ENCODE measurements at places on chromosomes 3 and 15.
A peak's percentile ranks its signal among the peaks of the same experiment; 100 is the strongest.

DNA sequence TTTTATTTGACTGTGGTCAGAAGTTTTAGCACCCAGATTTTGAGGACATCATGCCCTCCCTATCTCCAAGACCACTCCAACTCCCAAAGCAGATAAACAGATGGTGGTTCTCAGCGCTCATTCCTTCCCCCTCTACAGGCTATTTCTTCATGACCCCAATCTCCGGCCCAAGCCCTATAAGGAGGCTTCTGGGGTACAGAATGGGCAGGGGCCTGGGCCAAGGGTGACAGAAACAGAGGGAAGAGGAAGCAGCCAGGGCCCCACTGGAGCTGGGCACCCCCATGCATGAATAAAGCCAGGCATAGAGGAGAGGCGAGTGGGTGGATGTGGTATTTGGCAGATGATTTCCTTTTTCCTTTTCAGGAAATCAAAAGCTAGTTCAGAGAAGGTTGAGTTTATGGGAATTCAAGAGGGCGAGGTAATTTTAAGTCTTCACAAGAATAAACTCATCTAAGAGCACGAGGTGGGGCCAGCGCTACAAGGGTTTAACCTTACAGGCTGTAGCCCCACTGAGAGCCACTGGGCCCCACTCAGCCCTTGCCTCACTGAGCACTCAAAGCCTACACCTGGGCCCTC, 104.8 kb upstream of the HERC1 start:
- DNase-seq: peak; percentile 58

GRCh38 chr3:11627612-11628011, 16.1 kb downstream of the VGLL4 start:
- no peak for DNase-seq

DNA sequence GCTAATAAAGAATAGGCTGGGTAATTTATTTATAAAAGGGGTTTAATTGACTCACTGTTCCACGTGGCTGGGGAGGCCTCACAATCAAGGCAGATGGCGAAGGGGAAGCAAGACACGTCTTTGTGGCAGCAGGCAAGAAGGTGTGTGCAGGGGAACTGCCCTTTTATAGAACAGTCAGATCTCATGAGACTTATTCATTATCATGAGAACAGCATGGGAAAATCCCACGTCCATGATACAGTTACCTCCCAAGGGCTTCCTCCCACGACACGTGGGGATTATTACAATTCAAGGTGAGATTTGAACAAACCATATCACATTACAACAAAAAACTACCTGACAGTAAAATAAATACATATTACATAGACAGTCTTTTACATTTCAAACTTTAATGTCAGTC, 414.9 kb downstream of the NAALADL2 start:
- DNase-seq: no peak

DNA sequence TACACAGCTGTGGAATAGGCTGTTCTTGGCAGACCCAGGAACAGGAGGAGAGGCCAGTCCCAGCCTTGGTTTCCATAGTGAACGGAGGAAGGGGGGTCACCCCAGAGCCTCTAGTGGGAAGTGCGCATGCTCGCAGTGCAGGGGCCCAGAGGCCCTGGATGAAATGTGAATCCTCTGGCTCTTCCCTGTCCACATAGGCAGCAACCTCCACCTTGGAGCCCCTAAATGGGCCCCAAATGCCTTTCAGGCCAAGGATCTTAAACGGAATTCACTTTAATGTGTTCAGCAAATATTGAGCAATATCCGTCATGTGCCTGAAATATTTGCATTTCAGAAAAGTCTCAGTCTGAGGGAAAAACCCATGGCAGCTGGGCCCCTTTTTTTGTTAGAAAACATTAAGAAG, 3.3 kb upstream of the NDN start:
- DNase-seq: no peak

- peak; percentile 66 for DNase-seq
Observed at GRCh38 chr3:31768479-31769125, 212.5 kb downstream of the OSBPL10 start.

DNA sequence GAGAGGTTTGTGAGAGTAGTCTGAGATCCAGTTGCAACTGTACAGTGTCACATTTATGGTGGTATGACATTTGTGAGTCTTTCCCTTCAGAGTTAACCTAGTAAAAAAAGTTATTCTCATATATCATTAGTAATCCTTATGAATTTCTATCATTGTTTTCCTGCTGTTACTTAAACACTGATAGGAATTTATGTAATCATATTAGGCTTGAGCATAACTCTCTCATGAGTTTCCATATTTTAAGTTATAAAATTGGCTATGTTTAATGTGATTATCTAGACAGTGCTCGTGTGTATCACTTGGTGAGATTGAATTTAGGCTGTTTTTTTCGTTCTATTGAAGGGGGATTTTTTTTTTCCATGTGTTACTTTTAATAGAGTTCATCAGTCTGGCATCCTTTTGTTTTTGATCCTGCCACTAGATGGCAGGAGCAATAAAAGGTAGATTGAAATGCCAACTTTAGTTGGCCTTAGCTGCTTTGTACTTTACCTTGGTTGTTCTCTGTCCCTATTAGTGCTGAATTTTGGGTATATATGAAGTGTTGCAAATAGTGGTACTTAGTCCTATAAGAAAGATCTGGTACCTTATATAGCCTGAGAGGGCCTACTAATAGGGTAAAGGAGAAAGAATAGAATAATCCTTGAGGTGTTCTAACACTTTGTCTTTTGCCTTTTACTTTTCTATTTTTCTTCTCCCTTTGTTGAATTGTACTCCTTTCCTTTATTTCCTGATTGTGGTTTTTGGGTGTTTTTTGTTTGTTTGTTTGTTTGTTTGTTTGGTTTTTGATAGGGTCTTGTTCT, 17.9 kb downstream of the STT3B start:
- DNase-seq: peak; percentile 25

GRCh38 chr3:98612996-98613517, 19.6 kb upstream of the CPOX start:
- DNase-seq: no peak

All from erythroblast (primary cell).